IPS DF 19.7 (cell line): ENCODE measurements at places on chromosomes 12 and 14.
A peak's percentile ranks its signal among the peaks of the same experiment; 100 is the strongest.

GRCh38 chr14:105647784-105648608 lies 121.6 kb downstream of the TMEM121 start:
- DNase-seq = no peak

DNA sequence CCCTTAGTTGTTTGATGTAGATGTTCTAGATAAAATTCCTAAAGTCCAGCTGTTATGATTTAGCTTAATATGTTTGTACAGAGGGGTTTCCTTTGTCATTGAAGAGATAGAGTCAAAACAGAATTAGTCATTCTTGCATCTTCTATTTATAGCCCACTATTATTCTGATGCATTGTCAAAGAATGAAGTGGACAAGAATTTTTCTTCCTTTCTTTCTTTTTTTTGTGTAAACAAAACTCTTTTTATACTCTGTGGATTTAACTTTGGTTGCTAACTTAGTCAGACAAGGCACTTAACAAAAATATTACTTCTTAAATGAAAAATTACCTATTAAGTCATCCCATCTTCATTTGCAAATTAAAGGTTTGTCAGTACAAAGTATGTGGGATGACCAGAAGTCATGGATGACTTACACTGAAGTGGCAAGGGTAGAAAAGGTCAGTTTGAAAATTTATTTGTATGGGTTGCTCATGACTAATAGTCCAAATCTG lies 215.6 kb upstream of the DDHD1 start:
- DNase-seq = no peak

DNA sequence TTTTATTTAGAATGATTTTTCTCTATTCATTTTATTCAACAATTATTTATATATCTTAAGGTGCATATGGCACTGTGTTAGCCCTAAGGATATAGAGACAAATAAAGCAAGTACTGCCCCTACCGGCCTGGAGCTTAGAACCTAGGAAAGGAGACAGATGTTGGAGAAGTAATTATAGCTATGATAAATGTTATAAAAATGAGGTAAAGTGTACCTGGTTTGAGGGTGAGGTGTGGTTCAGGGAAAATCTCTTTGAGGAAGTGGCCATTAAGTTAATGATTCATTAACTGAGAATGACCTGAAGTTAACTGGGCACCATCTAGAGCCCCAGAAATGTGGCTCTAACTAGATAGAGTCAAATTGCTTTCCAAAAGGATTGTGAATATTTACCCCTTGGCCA lies 31.9 kb downstream of the CDKL1 start:
- DNase-seq = no peak

DNA sequence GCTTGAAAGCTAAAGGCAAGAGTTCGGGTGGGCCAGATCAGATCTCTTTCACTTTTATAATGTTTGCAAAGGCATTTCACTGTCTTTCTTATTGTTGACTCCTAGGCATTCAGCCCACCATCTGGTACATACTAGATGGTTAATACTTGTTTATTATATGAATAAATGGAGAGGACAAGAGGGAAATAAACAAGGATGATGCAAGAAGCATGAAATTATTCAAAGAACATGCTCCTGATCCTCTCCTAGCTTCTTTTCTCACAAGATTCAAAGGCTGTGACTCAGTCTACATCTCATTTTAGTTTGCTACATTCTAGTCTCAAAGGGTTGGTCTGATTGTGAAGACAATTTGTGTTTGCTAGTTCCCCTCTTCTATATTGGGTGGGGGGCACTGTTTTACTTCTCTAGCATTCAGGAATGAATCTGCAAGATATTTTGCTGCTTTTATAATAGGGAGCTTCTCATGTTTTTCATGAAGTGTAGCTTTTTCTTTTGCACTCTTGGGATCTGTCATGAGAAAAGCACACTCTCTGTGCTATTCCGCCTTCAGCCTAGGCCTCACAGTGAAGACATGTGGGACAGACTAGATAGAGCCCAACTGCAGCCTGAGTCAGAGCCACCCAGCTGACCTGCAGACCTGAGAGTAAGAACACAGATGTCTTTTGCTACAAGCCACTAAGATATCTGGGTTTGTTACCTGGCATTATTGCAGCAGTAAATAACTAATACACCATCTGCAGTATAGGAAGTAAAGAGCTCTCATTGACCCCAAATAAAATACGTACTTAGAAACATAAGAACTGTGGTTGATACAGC lies 65.7 kb downstream of the PTHLH start:
- DNase-seq = no peak

GRCh38 chr14:56953884-56954283 lies 143.6 kb upstream of the OTX2 start:
- no peak for DNase-seq

GRCh38 chr14:93103392-93104080 lies 12.2 kb downstream of the ITPK1 start:
- DNase-seq = no peak

GRCh38 chr14:102630881-102631280 lies 38.4 kb downstream of the RCOR1 start:
- no peak for DNase-seq

DNA sequence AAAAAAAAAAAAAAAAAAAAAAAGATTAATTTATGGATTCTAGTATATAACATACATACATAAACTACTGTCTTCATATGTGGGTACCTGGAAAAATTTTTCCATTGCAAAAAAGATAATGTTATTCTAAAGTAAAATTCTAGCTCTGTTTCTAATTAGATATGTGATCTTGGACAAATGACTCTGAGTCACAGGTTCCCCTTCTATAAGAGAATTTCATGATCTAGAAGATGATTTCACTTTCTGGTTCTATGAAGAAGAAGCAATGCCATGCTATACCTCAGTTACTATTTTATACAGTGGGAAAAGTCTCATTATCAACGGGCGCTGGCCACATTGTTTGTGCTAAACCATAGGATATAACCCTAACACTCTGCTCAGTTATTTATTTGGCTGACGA lies 351.3 kb downstream of the ZFP36L1 start:
- no peak for DNase-seq

- DNase-seq = no peak
These were observed 63.7 kb upstream of the GSC start for GRCh38 chr14:94833633-94834032.

DNA sequence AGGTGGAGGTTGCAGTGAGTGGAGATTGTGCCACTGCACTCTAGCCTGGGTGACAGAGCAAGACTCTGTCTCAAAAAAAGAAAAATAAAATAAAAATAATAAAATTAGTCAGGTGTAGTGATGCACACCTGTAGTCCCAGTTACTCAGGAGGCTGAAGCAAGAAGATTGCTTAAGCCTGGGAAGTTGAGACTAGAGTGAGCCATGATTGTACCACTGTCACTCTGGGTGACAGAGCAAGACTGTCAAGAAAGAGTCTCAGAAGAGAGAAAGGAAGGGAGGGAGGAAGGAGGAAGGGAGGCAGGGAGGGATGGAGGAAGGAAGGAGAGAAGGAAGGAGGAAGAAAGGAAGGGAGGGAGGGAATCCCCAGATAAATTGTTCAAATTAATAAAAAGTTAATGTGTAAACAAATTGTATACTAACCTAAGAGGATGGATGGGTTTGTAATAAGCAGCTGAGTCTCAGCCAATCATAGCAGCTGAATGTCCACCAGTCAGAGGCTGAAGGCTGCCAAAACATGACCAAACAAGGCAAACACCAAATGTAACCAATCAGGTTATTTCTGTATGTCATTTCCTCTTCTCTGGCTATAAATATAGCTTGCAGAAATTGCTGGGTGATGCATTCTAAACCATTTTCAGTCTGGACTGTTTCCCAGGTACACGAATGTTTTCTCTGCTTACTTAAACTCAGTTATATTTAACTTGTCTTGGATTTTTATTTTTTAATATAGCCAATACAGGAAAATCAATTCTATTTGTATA lies 6.1 kb upstream of the CDCA4 start:
- DNase-seq = no peak

GRCh38 chr12:50628394-50628793 lies 123.6 kb downstream of the DIP2B start:
- DNase-seq = no peak

GRCh38 chr14:55103971-55104954 lies 24.8 kb upstream of the LGALS3 start:
- no peak for DNase-seq

DNA sequence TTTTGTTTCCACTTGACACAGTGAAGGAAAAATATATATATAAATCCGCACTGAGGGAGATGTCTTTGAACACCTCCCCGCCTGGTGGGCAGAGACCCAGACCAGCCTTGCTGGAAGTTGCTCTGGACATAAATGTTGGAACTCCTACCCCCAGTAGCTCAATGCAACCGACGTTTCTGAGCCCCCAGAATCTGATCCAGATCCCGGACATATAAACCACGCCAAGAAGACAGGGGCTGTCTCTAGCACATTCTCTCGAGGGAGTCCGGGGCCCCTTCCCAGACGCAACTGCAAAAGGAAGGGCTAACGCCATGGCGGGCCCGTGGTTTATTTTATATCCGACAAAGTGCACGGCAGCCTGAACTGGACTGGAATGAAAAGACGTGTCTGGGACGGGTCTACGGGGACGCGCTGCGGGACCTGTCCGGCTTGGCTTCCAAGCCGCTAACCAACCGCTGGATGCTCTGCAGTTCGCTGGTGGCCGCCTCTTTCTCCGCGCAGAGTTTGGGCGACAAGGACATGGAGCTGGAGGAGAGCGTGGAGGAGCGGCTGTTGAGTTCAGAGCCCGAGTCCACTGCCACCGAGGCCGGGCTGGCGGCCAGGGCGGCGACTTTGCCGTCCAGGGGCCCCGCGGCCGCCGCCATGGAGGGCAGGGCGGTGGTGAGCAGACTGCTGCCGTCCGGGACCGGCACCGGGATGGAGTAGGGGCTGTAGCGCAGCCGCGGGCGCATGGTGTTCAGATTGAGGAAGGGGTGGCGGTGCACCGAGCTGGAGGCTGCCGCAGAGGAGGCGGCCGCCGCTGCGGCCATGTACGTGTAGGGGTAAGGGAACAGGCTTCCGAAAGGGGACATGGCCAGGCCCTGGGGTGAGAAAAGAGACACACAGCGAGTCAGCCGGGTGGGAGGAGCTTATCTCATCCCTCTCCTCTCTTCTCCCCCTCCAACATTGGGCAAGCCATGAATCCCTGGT lies 12.2 kb downstream of the TBX3 start:
- DNase-seq = no peak

GRCh38 chr14:95317817-95318343 lies 1.8 kb downstream of the CLMN start:
- DNase-seq = no peak

DNA sequence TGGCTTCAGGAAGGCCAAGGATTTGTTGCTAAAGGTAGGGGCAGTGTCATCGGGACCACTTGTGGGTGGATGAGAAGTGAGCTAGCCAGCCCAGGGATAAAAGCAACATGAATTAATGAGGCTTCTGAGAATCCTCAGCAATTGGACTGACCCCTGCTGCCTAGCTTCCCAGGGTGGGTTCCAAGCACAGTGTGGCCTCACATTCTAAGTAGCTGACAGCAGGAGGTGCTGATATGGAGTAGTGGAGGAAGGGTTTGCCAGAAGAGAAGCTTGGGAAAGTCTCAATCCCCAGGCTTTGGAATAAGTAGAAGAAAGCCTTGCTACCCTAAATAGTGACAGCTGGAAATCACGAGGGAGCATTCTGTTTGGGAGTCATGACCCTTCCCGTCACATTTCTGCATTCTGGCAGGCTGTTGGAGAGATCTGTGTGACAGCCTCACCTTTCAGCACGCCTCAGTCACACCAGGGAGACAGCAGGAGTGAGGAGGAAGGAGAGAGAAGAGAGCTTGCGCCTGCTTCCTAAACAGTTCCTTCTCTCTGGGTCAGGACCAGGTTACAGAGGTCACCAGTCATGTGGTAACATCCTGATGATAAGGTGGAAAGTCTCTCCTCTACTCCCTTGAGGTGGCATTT lies 31.2 kb downstream of the DACT1 start:
- DNase-seq = no peak

- no peak for DNase-seq
These were observed 3.4 kb downstream of the NACA start for GRCh38 chr12:56721721-56722120.

- no peak for DNase-seq
These were observed 19.1 kb downstream of the AKT1 start for GRCh38 chr14:104776481-104776880.

- DNase-seq = no peak
These were observed 386.3 kb upstream of the TBX3 start for GRCh38 chr12:115070313-115070712.

DNA sequence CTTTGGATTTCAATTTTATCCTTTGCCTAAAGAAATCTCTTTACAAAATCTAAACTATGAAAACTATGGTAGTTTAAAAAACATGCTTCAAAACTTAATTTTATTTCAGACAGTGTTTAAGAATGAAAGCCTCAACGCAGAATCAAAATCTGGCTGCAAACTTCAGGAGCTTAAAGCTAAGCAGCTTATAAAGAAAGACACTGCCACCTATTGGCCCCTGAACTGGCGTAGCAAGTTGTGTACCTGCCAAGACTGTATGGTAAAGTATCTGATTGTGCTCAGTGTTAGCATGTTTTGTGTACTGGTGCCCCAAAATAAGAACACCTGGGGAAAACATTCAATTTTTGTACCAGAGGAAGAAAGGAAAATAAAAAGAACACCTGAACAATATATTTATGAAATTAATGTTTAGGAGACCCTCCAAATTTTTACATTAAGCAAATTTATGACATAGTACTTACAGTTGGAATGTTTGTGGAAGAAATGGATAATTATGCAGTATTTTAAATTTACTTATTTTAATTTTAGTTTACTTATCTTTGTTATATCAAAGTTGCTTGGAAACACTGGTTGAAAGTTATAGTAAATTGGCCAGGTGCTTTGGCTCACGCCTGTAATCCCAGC lies 12.2 kb downstream of the UBR7 start:
- DNase-seq = peak; percentile 25

DNA sequence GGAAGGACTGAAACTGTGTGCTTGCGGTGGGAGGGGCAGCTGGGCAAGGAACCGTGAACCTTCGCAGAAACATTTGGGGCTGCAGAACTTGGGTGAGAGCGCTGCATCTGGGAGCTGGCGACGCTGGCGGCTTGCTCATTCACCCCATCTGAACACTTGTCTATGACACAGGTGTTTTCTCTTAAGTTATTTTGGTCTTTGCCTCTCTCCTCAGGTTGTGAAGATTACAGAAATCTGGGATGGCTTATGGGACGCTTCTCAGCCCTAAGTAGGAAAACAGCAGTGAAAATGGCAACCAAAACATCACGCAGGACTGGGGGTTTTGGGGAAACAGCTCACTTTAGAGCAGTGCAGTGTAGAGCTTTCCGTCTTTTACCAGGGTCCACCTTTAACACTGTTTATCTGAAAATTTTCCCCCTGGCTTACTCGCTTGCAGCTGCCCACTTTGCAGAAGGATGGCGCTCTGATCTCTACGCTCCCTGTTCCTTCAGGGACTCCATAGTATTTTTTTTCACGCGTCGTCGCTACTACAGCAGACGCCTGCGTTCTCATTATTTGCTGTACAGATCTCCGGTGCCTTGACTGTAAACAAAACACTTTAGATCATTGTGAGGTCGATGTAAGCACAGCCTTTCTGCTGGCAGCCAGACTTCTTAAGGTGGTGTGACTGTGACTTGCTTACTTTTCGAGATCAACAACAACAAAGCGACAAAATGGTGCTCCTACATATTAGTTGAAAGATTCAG lies 2.7 kb upstream of the CDKN1B start:
- no peak for DNase-seq
